ENCODE measurements at places on chromosomes 1 and 21. TPM values are rescaled to one million over a fixed set of nuclear protein-coding genes. Genes with fewer than 3 reads are reported as not detected.

The GPR52 gene
- not detected for polyA plus RNA-seq

- no peaks in the 10 kb centered on the region for H3K27me3 ChIP-seq
- no peak for DNase-seq
- H3K4me1 ChIP-seq = no peaks in the 10 kb centered on the region
- no peak overlapping the region for H3K4me3 ChIP-seq
- no peaks in the 10 kb centered on the region for H3K36me3 ChIP-seq
- H3K27ac ChIP-seq = no peak overlapping the region
Measured at GRCh38 chr1:237012788-237013383, 8.6 kb upstream of the MT1HL1 start.

GRCh38 chr1:234481771-234482170, 2.8 kb upstream of the TARBP1 start:
- no peak overlapping the region for H3K4me3 ChIP-seq
- H3K36me3 ChIP-seq = no peaks in the 10 kb centered on the region
- no peaks in the 10 kb centered on the region for H3K27me3 ChIP-seq
- H3K27ac ChIP-seq = no peak overlapping the region
- H3K4me1 ChIP-seq = peaks cover 4% of the 10 kb centered on the region

- no peak overlapping the region for H3K4me3 ChIP-seq
- no peaks in the 10 kb centered on the region for H3K27me3 ChIP-seq
- no peaks in the 10 kb centered on the region for H3K4me1 ChIP-seq
- DNase-seq = no peak
Measured at GRCh38 chr1:206658981-206659273, 23.6 kb downstream of the DYRK3 start.

The SNRPE gene
- polyA plus RNA-seq = 44.2 TPM

The OR2T5 gene
- not detected for polyA plus RNA-seq

GRCh38 chr21:24205319-24205718, 1402.0 kb downstream of the MRPL39 start:
- no peaks in the 10 kb centered on the region for H3K27me3 ChIP-seq
- H3K36me3 ChIP-seq = no peaks in the 10 kb centered on the region
- no peak for DNase-seq

The MYBPH gene
- not detected for polyA plus RNA-seq

The CRTC2 gene
- polyA plus RNA-seq = 14.9 TPM

The FAAH gene
- polyA plus RNA-seq = 17.8 TPM

The DVL1 gene
- polyA plus RNA-seq = 29.2 TPM

- no peaks in the 10 kb centered on the region for H3K27me3 ChIP-seq
- no peaks in the 10 kb centered on the region for H3K36me3 ChIP-seq
- H3K27ac ChIP-seq = no peak overlapping the region
- DNase-seq = no peak
Measured at GRCh38 chr21:21262048-21262447, 263.8 kb downstream of the NCAM2 start.

The CLCA1 gene
- polyA plus RNA-seq = not detected

The DIO1 gene
- 23.9 TPM for polyA plus RNA-seq

GRCh38 chr1:24828183-24828886, 83.1 kb downstream of the CLIC4 start:
- H3K4me3 ChIP-seq = no peak overlapping the region
- no peak for DNase-seq
- H3K36me3 ChIP-seq = no peaks in the 10 kb centered on the region
- peaks cover 4% of the 10 kb centered on the region for H3K4me1 ChIP-seq

DNA sequence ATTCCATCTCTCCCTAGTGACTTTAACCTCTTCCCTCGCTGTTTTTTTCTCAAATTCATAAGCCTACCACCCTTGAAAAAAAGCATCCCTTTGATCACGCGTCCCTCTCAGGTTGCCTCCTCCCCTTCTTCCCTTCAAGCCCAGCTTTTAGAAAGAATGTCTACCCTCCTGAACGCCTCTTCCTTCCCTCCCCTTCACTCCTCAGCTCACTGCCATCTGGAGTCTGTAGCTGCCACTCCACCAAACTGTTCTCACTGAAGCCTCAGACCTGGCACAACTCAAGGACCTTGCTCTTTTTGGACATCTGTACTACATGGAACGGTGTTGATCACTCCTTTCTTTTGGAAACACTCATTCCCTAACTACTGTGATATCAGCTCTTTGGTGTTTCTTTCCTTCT, 80.6 kb downstream of the SLC25A24 start:
- H3K4me1 ChIP-seq = no peaks in the 10 kb centered on the region
- no peak overlapping the region for H3K27ac ChIP-seq
- no peaks in the 10 kb centered on the region for H3K36me3 ChIP-seq
- H3K27me3 ChIP-seq = no peaks in the 10 kb centered on the region
- DNase-seq = no peak

The OPRD1 gene
- not detected for polyA plus RNA-seq

GRCh38 chr1:247087256-247087655, 8.6 kb upstream of the ZNF670 start:
- H3K4me3 ChIP-seq = no peak overlapping the region
- H3K27ac ChIP-seq = no peak overlapping the region
- no peaks in the 10 kb centered on the region for H3K27me3 ChIP-seq
